ENCODE measurements at places on chromosomes 5 and 9.
A peak's percentile ranks its signal among the peaks of the same experiment; 100 is the strongest.

DNA sequence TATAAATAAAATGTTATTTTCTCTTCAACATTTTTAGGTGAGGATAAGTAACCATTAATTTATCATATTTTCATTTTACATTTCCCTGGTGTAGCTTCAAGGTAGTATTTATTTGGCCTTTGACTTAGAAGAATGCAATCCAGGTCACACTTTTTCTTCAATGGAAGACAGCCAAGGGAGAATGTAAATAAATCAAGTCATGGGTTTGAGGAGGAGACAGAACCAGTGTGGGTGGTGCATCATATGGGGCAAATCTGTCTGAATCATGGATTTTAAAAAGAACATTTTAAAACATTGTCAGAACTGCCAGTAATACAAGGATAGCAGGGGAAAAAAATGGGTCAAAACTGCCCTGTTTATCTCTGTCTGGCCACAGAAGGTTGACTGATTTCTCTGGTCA is 229.5 kb downstream of the FAM114A2 start:
- no peak overlapping the region for H3K27ac ChIP-seq
- no peaks in the 10 kb centered on the region for H3K4me1 ChIP-seq
- H3K27me3 ChIP-seq = no peaks in the 10 kb centered on the region
- no peak overlapping the region for H3K4me3 ChIP-seq
- DNase-seq = no peak
- no peaks in the 10 kb centered on the region for H3K36me3 ChIP-seq

GRCh38 chr5:1376981-1377380 is 32.1 kb upstream of the CLPTM1L start:
- H3K27ac ChIP-seq = no peak overlapping the region
- peaks cover 11% of the 10 kb centered on the region for H3K4me1 ChIP-seq
- no peak overlapping the region for H3K4me3 ChIP-seq
- DNase-seq = no peak
- no peaks in the 10 kb centered on the region for H3K36me3 ChIP-seq

- no peaks in the 10 kb centered on the region for H3K36me3 ChIP-seq
- H3K27me3 ChIP-seq = no peaks in the 10 kb centered on the region
- no peak overlapping the region for H3K27ac ChIP-seq
- H3K4me1 ChIP-seq = no peaks in the 10 kb centered on the region
- H3K4me3 ChIP-seq = no peak overlapping the region
Measured at GRCh38 chr5:122790354-122791103, 15.6 kb downstream of the SNX2 start.

GRCh38 chr9:100020121-100020795 is 78.5 kb downstream of the ERP44 start:
- no peaks in the 10 kb centered on the region for H3K4me1 ChIP-seq
- no peak for DNase-seq
- H3K4me3 ChIP-seq = no peak overlapping the region
- no peak overlapping the region for H3K27ac ChIP-seq

DNA sequence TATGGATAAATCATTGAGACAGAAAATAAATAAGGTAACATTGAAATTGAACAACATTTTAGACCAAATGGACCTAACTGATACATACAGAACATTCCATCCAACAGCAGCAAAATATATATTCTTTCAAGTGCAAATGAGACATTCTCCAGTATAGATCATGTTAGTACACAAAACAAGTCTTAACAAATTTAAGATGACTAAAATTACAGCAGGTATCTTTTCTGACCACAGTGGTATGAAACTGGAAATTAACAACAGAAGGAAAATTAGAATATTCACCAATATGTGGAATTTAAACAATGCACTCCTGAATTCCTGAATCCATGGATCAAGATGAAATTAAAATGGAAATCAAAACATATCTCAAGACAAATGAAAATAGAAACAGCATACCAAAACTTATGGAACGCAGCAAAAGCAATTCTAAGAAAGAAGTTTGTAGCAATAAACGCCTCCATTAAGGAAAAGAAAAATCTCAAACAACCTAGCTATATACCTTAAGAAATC is 115.6 kb downstream of the ADAMTS12 start:
- H3K4me3 ChIP-seq = no peak overlapping the region
- no peaks in the 10 kb centered on the region for H3K27me3 ChIP-seq
- H3K4me1 ChIP-seq = peaks cover 14% of the 10 kb centered on the region
- H3K36me3 ChIP-seq = no peaks in the 10 kb centered on the region

DNA sequence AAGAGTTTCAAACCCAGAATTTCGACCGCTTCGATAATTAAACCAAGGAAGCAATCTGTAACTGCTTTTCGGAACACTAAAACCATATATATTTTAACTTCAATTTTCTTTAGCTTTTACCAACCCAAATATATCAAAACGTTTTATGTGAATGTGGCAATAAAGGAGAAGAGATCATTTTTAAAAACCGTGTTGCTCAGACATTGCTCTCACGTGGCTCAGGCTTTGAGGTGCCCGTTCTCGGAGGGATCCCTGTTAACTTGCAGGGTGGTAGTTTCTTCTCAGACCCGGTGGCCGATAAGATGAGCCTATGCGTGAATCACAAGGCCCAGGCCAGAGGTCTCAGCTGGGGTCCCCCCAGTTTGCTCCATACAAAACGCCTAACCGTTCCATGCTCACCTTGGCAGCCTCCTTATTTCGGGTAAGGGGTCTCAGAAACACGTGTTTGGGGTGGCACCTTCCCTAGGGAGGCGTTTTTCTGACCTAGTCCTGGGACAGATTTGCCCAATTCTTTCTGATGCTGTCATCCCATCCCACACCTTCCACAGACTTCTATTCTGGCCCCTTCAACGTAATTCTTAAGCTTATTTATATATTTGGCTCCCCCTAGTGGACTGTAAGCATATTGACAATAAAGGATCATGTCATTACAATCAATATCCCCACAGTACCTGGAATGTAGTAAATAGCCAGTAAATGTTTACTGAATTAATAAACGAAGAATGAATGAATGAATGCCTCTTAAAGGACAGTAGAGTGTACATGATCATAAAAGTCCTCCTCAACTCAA is 48.1 kb downstream of the THBS4 start:
- H3K4me1 ChIP-seq = peaks cover 6% of the 10 kb centered on the region
- peak overlapping the region; percentile 31 for H3K4me3 ChIP-seq
- DNase-seq = peak; percentile 70
- H3K27ac ChIP-seq = peak overlapping the region; percentile 75

DNA sequence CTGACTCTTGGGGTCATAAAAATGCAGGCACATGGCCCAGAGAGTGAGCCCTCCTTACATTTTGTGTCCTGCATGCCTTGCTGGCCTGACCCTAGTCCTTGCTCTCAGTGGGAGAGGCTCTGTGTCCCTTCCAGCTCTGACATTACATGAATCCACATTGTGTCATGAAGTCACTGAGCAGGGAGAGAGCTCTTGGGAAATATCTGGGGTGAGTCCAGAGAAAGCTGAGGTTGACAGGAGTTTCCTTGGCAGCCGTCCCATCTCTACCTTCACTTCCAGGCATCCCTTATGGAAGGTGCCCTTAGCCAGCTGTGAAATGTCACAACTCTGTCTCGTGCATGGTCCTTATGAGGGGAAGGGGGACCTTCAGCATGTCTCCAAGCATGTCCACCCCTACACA is 41.0 kb downstream of the FAT2 start:
- no peaks in the 10 kb centered on the region for H3K27me3 ChIP-seq
- no peak overlapping the region for H3K4me3 ChIP-seq
- H3K36me3 ChIP-seq = no peaks in the 10 kb centered on the region
- no peak for DNase-seq
- H3K27ac ChIP-seq = no peak overlapping the region

- no peak for DNase-seq
- H3K27me3 ChIP-seq = no peaks in the 10 kb centered on the region
- H3K27ac ChIP-seq = no peak overlapping the region
- no peaks in the 10 kb centered on the region for H3K4me1 ChIP-seq
- H3K4me3 ChIP-seq = no peak overlapping the region
Measured at GRCh38 chr5:18281947-18282581, 647.8 kb downstream of the TAF11L14 start.

DNA sequence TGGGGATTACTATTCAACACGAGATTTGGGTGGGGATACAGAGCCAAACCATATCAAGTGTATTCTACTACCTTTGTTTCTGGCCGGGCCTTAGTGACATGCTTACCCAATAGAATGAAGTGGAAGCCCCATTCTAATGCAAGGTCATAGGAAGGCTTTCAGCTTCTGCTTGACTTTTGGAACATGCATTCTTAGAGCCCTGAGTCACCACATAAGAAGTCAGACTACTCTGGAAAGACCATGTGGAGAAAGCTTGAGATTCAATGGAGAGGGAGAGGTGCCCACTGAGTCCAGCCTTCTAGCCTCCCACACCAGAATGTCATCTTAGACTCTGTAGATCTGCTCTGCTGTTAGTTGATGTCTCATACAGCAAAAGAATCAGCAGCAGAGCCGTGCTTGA is 155.7 kb upstream of the FBN2 start:
- H3K27me3 ChIP-seq = no peaks in the 10 kb centered on the region
- no peak overlapping the region for H3K4me3 ChIP-seq
- no peak for DNase-seq
- H3K4me1 ChIP-seq = no peaks in the 10 kb centered on the region
- no peak overlapping the region for H3K27ac ChIP-seq

- H3K4me1 ChIP-seq = no peaks in the 10 kb centered on the region
- H3K36me3 ChIP-seq = no peaks in the 10 kb centered on the region
- peak overlapping the region; percentile 27 for H3K4me3 ChIP-seq
- H3K27me3 ChIP-seq = no peaks in the 10 kb centered on the region
Measured at GRCh38 chr9:14899815-14900193, 10.4 kb downstream of the FREM1 start.

DNA sequence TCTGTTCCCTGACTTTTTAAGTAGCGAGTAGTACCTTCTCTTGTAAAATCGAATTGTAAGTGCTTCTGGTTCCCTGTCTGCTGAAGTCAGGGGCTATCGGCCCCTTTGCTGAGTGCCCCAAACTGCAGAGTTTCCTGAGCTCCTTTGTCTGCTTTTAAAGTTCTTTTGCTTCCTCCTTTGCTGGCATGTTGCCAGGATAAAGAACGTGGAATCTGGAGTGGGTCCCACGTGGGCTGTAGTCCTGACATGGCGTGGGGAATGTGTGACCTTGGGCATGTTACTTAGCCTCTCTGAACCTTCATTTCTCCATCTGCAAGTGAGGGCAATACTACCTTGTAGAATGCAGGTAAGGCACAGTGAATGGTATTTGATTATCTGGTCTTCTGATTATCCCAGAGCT is 13.7 kb upstream of the ODF2 start:
- no peak for DNase-seq
- no peak overlapping the region for H3K27ac ChIP-seq
- H3K4me1 ChIP-seq = peaks cover 8% of the 10 kb centered on the region
- H3K27me3 ChIP-seq = no peaks in the 10 kb centered on the region
- no peaks in the 10 kb centered on the region for H3K36me3 ChIP-seq

DNA sequence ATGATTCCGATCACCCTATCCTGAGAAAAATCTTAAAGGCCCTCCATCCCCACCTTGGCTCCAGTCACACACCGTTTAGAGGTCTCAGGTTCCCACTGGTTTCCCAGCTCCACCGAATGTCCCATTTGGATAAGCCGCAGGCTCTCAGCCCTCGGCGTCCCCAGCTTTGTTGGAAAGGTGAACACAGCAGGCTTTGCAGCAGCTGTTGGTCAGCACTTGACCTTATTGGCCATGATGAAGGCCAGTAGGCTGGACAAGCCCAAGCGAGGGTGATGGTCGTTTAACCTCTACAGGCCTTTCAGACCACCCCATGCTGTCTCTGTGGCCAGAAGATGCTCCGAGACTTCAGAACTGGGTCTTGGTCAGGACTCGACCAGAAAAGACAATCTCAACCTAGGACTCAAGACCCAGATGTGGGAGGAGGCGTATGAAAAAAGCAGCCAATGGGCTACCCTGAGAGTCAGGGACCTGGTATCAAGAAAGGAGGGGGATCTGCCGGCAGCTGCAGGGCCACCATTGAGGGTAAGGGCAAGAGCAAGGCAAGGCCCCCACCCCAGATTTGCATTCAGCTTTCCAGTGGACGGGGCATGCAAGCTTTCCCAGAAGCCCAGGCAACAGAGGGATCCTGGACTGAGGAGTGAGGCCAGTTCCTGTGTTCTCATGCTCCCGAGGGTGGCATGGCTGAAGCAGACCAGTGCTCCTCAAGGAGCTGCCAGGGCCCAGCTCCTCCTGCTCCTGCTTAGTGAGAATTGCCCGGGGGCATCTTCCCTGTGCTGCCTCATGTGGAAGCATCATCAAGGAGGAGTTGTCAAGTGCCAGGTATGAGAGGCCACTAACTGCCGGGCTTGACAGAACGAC is 13.4 kb downstream of the UBE2QL1 start:
- H3K27me3 ChIP-seq = no peaks in the 10 kb centered on the region
- H3K4me3 ChIP-seq = no peak overlapping the region
- no peak overlapping the region for H3K27ac ChIP-seq
- no peaks in the 10 kb centered on the region for H3K36me3 ChIP-seq
- DNase-seq = no peak
- H3K4me1 ChIP-seq = peaks cover 8% of the 10 kb centered on the region

GRCh38 chr9:132984202-132985070 is 5.9 kb downstream of the GFI1B start:
- H3K27ac ChIP-seq = no peak overlapping the region
- H3K27me3 ChIP-seq = no peaks in the 10 kb centered on the region
- DNase-seq = no peak
- no peaks in the 10 kb centered on the region for H3K36me3 ChIP-seq

DNA sequence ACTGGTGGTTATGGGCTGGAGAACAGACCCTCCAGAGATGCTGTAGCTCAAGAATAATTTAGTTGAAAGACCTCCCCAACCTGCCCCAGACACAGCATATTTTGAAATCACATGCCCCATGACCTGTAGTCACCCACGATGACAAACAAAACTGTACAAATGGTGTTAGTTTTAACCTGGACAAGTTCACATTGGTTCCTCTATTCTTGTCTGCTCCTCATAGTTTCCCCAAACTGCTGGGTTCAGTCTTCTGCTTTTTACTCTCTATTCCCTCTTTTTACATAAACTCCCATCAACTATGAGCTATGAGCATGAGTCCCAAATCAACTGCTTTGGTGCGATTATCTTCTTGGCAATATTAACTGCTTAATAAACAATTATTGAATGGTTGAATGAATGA is 365.3 kb upstream of the CLINT1 start:
- H3K4me1 ChIP-seq = no peaks in the 10 kb centered on the region
- H3K27ac ChIP-seq = no peak overlapping the region
- DNase-seq = no peak
- H3K27me3 ChIP-seq = no peaks in the 10 kb centered on the region

GRCh38 chr5:62326302-62326701 is 20.3 kb downstream of the KIF2A start:
- H3K27ac ChIP-seq = no peak overlapping the region
- H3K4me3 ChIP-seq = no peak overlapping the region
- no peak for DNase-seq
- H3K36me3 ChIP-seq = no peaks in the 10 kb centered on the region

DNA sequence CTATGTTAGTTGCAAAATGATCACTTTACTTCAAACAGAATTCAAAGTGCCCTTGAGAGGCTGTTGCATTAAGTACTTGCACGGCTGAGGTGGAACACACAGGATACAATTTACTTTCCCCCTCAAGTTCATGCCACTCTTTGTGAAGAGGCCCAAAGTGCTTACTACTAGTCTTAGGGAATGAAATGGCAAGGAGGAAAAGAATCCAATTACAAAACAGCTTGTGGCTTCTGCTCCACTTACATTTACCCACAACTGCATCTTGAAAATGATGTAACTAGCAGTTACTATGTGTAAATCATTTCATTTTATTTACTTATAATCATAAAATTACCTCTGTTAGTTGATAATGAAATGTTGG is 14.6 kb downstream of the FOXD1 start:
- peaks cover 93% of the 10 kb centered on the region for H3K27me3 ChIP-seq
- DNase-seq = no peak
- H3K27ac ChIP-seq = no peak overlapping the region
- H3K4me3 ChIP-seq = no peak overlapping the region
- peaks cover 21% of the 10 kb centered on the region for H3K4me1 ChIP-seq

GRCh38 chr9:122986010-122986409 is 45.2 kb downstream of the RABGAP1 start:
- no peak overlapping the region for H3K27ac ChIP-seq
- no peaks in the 10 kb centered on the region for H3K4me1 ChIP-seq
- H3K4me3 ChIP-seq = no peak overlapping the region
- H3K27me3 ChIP-seq = no peaks in the 10 kb centered on the region

Data from sigmoid colon (tissue), 7 donors.